ENCODE measurements at places on chromosomes 3 and 15.

DNA sequence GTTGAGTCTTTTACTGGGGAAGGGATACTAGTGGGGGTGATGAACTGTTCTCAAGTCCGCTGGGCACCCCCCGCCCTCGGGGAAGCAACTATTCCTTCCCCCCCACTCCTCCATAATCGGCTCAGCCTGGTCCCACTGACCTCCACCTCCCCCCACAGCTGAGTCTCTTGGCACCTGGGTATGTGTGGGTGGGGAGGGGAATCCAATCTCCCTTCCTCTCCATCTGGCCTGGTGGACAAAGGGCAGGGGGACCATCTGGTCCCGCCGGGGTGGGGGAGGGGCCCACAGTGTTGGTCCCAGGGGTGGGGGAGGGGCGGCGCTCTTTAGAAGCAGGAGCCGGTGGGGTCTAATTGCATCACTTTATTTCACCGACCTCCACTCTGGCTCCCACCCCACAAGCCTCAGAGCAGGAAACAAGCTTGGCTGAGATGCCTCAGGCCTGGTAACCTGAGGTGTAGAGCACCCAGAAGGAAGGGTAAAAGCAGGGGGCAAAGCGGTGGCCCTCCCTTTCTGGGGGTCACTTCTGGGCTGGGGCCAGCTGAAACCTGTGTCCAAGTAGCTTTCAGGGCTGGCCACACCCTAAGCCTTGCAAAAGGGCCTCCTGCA is 1.0 kb upstream of the PCBP4 start:
- peak overlapping the region; percentile 91 for H3K4me3 ChIP-seq
- peaks cover 11% of the 10 kb centered on the region for H3K36me3 ChIP-seq
- no peaks in the 10 kb centered on the region for H3K27me3 ChIP-seq
- peak overlapping the region; percentile 96 for H3K27ac ChIP-seq

GRCh38 chr3:197714251-197714650 is 22.5 kb downstream of the RUBCN start:
- peaks cover 36% of the 10 kb centered on the region for H3K36me3 ChIP-seq
- H3K27me3 ChIP-seq: no peaks in the 10 kb centered on the region
- ATAC-seq: no peak
- no peak overlapping the region for H3K4me3 ChIP-seq

DNA sequence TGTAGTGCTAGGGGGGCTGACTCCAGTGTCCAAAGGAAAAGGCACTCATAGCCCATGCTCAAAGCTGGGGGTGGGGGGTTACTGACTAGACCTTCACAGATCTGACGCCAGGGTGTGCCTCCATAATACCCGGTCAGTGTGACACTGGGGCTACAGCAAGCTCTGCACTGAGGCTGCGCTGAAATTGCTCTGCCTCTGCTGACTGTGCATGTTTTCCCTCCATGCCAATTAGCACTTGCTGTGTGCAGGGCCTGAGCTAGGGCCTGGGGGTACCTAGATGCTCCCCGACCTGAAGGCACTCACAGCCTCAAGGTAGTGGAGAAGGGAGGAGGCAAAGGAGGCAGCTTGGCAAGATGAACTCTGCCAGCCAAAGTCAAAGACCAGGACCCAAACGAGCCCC is 5.2 kb downstream of the CAMKV start:
- no peak overlapping the region for H3K27ac ChIP-seq
- H3K27me3 ChIP-seq: peaks cover 67% of the 10 kb centered on the region
- no peaks in the 10 kb centered on the region for H3K36me3 ChIP-seq

- no peak for ATAC-seq
- H3K4me1 ChIP-seq: no peaks in the 10 kb centered on the region
- H3K27me3 ChIP-seq: no peaks in the 10 kb centered on the region
- no peak overlapping the region for H3K27ac ChIP-seq
These were observed 15.8 kb downstream of the SPTSSB start for GRCh38 chr3:161355508-161355907.

DNA sequence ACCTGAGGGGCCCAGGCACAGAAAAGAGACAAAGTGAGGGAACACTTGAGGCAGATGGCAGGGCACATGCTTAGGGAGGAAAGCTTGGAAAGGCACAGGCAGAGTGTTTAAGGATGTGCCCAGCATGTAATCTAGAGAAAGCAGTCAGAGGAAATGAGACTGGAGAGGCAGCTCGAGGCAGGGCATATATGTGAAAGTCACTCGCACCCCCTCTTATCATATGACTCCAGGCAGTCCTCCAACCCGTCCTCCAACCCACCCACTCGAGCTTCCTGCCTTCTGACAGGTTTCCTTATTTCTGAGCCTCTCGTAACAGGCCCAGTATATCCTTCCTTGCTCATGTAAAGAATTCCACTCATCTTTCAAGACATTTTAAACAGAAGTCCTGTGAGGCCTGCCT is 294.0 kb downstream of the SOX2 start:
- no peak overlapping the region for H3K27ac ChIP-seq
- H3K4me3 ChIP-seq: no peak overlapping the region
- H3K36me3 ChIP-seq: no peaks in the 10 kb centered on the region
- H3K4me1 ChIP-seq: no peaks in the 10 kb centered on the region

DNA sequence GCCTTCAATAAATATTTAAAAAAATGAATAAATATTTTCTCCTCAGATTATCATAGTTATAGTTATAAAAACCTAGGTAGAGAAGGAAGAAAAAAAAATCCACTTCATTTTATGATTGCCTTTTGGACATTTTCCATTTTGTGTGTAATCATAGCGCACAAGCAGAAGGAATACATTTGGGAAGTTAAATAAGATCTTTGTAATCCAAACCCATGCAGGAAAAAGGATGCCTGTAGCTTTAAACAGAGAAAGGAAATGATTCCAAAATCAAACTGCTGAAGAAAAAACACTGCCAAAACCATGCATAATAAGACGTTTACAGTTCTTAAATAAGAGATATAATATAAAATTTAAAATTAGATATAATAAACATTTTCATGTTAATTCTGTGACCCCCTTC is 7.4 kb upstream of the CCDC54 start:
- no peak overlapping the region for H3K4me3 ChIP-seq
- no peak overlapping the region for H3K27ac ChIP-seq
- H3K36me3 ChIP-seq: no peaks in the 10 kb centered on the region
- no peaks in the 10 kb centered on the region for H3K27me3 ChIP-seq

GRCh38 chr3:79361748-79362378 is 405.9 kb downstream of the ROBO1 start:
- no peak overlapping the region for H3K4me3 ChIP-seq
- H3K4me1 ChIP-seq: no peaks in the 10 kb centered on the region
- no peaks in the 10 kb centered on the region for H3K36me3 ChIP-seq
- no peaks in the 10 kb centered on the region for H3K27me3 ChIP-seq
- no peak for ATAC-seq

DNA sequence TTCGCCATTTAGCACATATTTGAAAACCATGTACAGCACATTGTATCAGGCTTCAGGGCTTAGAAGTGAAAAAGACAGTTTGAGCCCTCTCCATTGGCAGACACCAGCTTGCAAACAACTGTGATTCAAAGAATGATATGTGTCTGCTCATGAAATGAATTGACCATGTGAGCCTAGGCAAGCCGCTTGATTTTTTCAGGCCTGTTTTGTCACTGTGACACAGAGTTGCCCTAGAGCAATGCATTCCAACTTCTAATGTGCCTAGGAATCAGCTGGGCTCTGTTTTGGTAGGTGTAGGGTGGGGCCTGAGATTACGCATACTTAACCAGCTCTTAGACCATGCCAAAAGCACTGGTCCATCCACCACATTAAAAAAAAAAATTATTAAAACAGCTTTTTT is 53.0 kb downstream of the ATP2C1 start:
- H3K27me3 ChIP-seq: no peaks in the 10 kb centered on the region
- no peak overlapping the region for H3K4me3 ChIP-seq
- H3K27ac ChIP-seq: no peak overlapping the region
- ATAC-seq: no peak
- peaks cover 80% of the 10 kb centered on the region for H3K36me3 ChIP-seq

DNA sequence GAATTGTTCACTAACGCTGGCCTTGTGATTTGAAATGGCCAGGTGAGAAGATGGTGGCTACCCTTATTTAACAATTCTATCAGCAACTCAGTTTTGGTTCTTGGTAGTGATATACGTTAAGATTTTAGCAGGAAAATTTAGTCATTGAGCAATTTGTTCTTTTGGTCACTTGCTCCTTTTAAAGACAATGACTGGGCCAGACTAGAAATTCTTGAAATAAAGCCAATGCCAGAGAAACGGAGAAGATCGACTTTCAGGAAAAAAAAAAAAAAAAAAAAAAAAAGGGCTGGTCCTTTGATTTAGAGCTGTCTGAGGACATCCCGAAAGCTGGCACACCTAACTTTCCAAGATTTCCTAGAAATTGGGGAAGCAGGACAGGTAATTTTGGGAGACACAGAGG is 178.5 kb downstream of the FNDC3B start:
- ATAC-seq: no peak
- H3K4me1 ChIP-seq: peaks cover 14% of the 10 kb centered on the region
- H3K36me3 ChIP-seq: no peaks in the 10 kb centered on the region
- H3K27ac ChIP-seq: no peak overlapping the region

DNA sequence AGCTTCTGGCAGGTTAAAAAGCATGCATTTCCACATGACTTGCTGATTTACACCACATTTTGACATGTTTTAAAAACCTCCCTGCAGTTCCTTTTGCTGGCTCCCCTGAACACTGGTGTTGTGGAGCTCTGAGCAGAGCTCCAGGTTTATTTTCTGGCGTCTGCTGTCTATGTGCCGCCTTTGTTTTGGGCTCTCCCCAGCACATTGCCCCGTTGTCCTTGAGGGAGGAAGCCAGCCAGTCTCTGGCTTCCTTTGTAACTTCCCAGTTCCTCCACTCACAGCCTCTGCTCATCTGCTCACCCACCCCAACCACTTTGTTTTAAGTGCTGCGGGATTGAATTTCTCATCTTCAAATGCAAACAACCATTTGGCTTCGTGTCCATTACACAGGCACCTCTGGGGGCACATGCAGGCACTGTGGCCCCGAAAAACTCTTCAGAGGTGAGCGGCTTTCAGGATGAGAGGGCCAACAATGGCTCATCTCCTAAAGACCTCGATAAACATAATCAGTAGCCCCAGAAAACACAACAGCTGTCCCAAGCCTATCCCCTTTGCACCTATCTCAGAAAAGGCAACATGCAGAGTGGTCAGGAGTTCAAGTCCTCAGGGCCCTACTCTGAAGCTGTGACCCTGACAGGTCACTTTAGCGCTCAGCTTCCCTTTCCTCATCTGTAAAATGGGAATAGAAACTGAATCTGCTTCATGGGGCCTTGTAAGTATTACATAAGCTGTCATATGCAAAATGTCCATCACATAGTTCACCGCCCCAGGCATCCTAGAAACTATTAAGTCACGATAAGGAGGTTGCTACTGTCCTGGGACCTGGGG is 1.3 kb upstream of the MEF2A start:
- H3K27ac ChIP-seq: peak overlapping the region; percentile 93
- H3K4me3 ChIP-seq: peak overlapping the region; percentile 22
- H3K36me3 ChIP-seq: no peaks in the 10 kb centered on the region
- H3K27me3 ChIP-seq: no peaks in the 10 kb centered on the region

- H3K36me3 ChIP-seq: no peaks in the 10 kb centered on the region
- H3K4me1 ChIP-seq: no peaks in the 10 kb centered on the region
- no peak overlapping the region for H3K27ac ChIP-seq
- no peaks in the 10 kb centered on the region for H3K27me3 ChIP-seq
- no peak overlapping the region for H3K4me3 ChIP-seq
These were observed 92.0 kb upstream of the VGLL3 start for GRCh38 chr3:87082796-87083440.

- H3K4me3 ChIP-seq: no peak overlapping the region
- H3K27me3 ChIP-seq: no peaks in the 10 kb centered on the region
- ATAC-seq: no peak
- H3K27ac ChIP-seq: no peak overlapping the region
These were observed 89.5 kb upstream of the TPM1 start for GRCh38 chr15:62953021-62953420.

DNA sequence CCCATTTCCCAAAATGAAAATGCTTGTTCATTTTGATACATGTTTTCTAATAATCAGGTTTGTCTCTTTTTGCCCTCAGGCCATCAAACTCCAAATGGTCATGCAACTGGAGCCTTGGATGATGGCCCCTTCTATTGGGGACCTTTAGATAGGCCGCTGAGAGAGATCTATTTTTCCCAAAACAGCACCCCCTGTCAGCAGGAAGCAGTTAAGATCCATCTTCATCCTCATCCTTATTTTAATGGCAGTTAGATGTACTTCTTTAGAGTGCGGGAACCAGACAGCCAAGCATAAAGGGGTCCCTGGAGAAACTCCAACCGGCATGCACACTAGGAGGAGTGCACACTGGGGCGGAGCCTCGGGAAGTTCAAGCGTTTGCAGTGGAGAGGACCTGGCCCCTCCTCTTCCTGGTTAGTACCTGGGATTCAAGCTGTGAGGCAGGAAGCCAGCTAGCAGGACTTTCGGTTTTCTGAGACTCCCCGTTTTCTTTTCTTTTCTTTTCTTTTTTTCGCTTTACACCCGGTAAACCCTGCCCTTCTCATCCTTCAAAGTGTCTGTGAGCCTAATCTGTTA is 31.9 kb upstream of the STRIT1 start:
- no peaks in the 10 kb centered on the region for H3K4me1 ChIP-seq
- no peak for ATAC-seq
- no peaks in the 10 kb centered on the region for H3K36me3 ChIP-seq

GRCh38 chr15:90729261-90729660 is 12.1 kb downstream of the BLM start:
- H3K27me3 ChIP-seq: no peaks in the 10 kb centered on the region
- H3K27ac ChIP-seq: no peak overlapping the region
- ATAC-seq: no peak
- no peaks in the 10 kb centered on the region for H3K4me1 ChIP-seq
- H3K36me3 ChIP-seq: no peaks in the 10 kb centered on the region

- no peak overlapping the region for H3K27ac ChIP-seq
- peaks cover 9% of the 10 kb centered on the region for H3K27me3 ChIP-seq
- no peaks in the 10 kb centered on the region for H3K36me3 ChIP-seq
- H3K4me3 ChIP-seq: no peak overlapping the region
- H3K4me1 ChIP-seq: no peaks in the 10 kb centered on the region
- ATAC-seq: no peak
These were observed 151.5 kb downstream of the LIPC start for GRCh38 chr15:58583171-58583908.

- H3K4me3 ChIP-seq: no peak overlapping the region
- H3K4me1 ChIP-seq: no peaks in the 10 kb centered on the region
- H3K27me3 ChIP-seq: no peaks in the 10 kb centered on the region
- ATAC-seq: no peak
These were observed 103.9 kb upstream of the BCL6 start for GRCh38 chr3:187849016-187849654.

DNA sequence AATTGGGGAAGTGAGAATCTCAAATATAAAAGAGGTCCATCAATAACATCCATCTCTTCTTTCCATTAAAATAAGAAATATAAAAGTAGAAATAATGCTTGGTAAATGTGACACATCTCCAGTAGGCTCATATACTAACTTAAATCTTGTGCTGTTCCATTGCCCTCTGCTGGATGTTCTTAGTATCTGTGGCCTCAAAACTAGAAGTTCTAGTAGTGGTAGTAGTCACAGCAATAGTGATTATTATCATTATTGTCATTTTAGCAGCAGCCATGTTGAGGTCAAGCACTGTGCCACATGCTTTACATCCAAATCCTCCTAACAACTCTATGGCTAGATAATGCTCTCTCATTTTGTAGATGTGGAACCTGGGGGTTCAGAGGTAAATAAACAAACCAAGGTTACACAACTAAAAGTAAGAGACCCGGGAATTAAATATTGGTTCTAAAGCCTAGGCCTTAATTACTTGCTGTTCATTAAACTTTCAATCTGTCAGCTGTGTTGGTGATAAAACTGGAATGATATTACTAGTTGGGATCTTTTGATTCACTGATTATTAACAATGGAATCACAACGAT is 20.2 kb upstream of the BTLA start:
- peak; percentile 41 for ATAC-seq
- no peak overlapping the region for H3K27ac ChIP-seq
- H3K27me3 ChIP-seq: no peaks in the 10 kb centered on the region
- no peak overlapping the region for H3K4me3 ChIP-seq
- peaks cover 9% of the 10 kb centered on the region for H3K36me3 ChIP-seq
- no peaks in the 10 kb centered on the region for H3K4me1 ChIP-seq

All from gastroesophageal sphincter (tissue), 4 donors.